ENCODE measurements at places on chromosomes 5 and 9. TPM values are rescaled to one million over a fixed set of nuclear protein-coding genes. Genes with fewer than 3 reads are reported as not detected.

- H3K4me3 ChIP-seq: no peak overlapping the region
- H3K36me3 ChIP-seq: no peaks in the 10 kb centered on the region
- H3K27ac ChIP-seq: no peak overlapping the region
- DNase-seq: no peak
Observed at GRCh38 chr5:92758552-92758951, 822.5 kb downstream of the NR2F1-AS1 start.

GRCh38 chr5:11903121-11903613, 1.1 kb downstream of the CTNND2 start:
- DNase-seq: no peak
- peaks cover 2% of the 10 kb centered on the region for H3K4me1 ChIP-seq
- no peaks in the 10 kb centered on the region for H3K36me3 ChIP-seq
- H3K27me3 ChIP-seq: peaks cover 31% of the 10 kb centered on the region
- H3K4me3 ChIP-seq: no peak overlapping the region

SLCO6A1 gene
- total RNA-seq: not detected

- peaks cover 60% of the 10 kb centered on the region for H3K4me1 ChIP-seq
- no peak for DNase-seq
- H3K36me3 ChIP-seq: peaks cover 29% of the 10 kb centered on the region
Observed at GRCh38 chr9:22036866-22037626, 27.9 kb upstream of the CDKN2B start.

UBTD2 gene
- total RNA-seq: 12.0 TPM

Data from activated CD8-positive, alpha-beta T cell treated with anti-CD3 and anti-CD28 coated beads, Interleukin-2, amount 10 ng/mL, durations not matched to agents 7 days and 5 days (primary cell).